Right lobe of liver (tissue), 6 donors: ENCODE measurements at places on chromosomes 6 and 20.

GRCh38 chr6:132354517-132355167 is 46.6 kb downstream of the MOXD1 start:
- DNase-seq, result no peak

GRCh38 chr6:20879121-20879520 is 344.9 kb downstream of the CDKAL1 start:
- DNase-seq, result no peak

DNA sequence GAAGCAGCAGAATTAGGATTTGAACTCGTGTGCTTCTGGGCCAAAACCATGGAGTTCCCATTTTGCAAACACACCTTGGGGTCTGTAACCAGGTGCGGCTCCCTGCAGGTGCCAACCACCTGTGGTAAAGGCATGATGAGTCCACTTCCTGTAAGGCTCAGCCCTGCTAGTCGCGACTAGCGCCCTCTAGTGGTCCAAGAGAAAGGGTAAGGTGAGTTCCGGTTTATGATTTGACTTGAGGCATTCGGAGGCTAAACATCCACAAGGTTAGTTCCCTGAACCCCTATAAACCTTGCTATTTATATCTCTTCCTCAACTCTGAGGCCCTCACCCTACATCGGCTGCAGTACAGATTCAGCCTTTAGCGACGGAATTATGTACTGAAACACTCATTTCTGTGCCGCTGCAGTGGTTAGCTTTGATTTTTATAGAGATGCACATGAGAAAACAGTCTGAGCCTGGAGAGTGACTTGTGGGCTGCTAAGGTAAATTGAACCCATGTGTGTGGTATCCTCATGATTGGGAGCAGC is 173.4 kb downstream of the PLCB1 start:
- DNase-seq, result peak; percentile 63

- no peak for DNase-seq
These were observed 271.6 kb upstream of the BMP2 start for GRCh38 chr20:6495907-6496306.

- no peak for DNase-seq
These were observed 56.7 kb downstream of the FAM135A start for GRCh38 chr6:70470016-70470415.

DNA sequence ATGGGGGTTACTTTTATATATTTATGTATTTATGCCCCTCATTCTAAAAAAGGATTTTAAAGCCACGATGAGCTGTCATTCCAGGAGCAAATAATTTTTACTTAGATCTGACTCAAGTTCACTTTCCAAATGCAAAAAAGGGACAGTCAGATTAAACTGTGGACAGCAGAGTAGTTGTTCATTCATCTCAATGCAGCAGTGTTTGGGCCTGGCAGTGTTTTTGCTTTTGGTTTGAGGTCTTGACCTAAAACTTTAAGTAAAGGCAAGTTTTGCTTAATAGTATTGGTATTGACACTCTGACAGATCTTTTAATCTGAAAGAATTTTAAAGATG is 13.9 kb downstream of the JARID2 start:
- no peak for DNase-seq

DNA sequence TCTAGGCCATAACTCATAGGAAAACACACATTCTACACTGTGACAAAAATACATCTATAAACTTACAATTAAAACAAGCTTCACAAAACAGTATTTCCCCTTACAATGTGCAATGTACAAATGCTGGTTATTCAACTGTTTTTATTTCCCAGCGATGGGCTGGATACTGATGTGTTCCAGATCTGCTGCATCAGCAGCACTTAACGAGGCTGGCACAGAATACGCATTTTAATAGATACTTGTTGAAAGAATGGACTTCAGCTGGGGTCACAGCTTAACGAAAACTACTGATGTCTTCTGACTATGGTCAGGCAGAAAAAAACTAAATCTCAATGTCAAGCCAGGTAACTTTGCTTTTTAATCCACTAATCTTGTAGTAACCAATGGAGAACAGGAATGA is 70.9 kb downstream of the B4GALT5 start:
- no peak for DNase-seq

DNA sequence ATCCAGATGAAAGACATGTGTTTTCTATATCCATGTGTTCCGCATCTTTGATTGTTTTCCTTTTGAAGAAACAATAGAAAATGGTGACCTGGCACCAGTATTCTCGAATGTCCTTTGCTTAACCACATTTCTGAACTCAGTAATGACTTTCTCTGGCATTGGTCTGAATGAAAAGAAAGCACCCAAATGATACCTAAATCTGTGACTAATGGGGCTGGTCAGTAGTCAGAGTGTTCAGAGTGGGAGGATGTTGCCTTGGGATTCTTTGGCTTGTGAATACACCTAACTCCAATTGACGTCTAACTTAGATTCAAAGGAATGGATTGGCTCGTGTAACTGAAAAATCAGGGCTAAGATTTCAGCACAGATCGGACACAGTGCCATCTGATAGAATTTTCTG is 27.1 kb downstream of the PARD6B start:
- no peak for DNase-seq

DNA sequence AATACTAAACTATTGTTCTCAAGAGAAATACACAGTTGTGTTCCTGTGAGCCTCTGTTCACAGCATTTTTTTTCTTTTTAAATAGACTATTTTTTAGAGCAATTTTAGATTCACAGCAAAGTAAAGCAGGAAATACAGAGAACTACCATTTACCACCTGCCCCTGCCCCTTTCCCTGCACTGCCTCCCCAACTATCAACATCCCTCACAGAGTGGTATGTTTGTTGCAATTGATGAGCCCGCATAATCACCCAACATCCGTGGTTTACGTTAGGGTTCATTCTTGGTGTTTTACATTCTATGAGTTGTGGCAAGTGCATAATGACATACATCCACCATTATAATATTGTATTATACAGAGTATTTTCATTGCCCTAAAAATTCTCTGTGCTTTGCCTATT is 71.6 kb upstream of the TNFAIP3 start:
- no peak for DNase-seq

GRCh38 chr20:1905693-1906092 is 10.5 kb downstream of the SIRPA start:
- no peak for DNase-seq

DNA sequence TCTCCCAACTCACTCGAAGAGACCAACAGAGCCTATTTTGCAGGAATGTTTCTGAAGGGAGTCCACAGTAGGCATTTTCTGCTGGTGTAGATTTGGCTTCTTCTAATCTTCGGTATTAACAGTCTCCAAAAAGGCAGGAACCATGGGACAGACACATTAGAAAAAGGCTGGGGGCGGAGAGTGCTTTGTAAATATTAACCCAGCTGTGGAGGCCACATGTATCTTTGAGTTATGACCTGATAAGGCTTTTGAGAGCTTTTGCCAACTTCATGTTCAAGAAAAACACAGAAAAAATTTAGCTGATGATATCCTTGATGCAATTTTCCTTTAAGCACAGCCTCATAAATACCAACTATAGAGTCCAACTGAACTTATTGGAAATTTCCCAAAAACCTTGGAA is 119.4 kb upstream of the TSHZ2 start:
- peak; percentile 52 for DNase-seq

GRCh38 chr6:51277474-51277873 is 458.8 kb downstream of the TFAP2B start:
- no peak for DNase-seq

DNA sequence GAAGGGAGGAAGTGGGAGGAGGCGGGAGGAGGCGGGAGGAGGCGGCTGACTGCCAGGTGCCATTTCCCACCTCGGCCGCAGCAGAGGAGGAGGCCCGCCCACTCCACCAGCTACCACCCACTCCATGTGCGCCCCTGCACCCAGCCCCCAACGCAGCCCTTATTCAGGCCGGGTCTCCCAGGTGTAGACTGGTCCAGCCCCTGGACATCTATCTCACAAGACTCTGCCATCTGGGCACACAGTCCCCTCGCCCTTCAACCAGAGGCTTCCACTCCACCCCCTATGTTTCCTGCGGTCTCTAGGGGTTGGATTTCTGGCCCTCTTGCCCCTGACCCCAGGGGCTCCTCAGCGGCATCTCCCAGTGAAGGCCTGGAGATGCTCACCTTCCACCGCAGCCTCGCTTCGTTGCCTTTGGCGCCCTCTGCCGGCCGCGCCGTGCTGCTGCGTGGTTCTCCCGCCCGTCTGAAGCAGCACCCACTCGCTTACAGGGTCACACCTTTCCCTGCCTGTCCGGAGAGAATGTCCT is 32.6 kb upstream of the FAM83D start:
- peak; percentile 73 for DNase-seq

DNA sequence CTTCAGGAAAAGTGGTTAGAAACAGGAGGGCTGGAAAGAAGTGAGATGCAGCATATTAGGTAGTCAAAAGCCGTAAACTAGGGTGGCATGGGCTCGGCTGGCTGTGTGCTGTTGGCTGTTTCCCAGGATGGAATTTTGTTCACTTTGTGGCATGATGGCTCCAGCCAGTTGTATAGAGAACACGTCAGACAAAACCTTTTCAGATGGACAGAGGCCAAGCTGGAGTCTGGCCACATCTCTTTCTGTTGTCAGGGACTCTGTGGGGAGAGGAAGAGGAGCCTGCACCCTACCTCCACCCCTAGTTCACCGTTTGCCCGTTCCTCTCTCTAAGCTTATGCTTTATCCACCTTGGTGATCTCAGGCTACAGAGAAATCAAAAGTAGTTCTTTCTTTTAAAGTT is 22.0 kb downstream of the C6orf89 start:
- DNase-seq, result peak; percentile 69

GRCh38 chr6:39657355-39658135 is 67.7 kb downstream of the KIF6 start:
- DNase-seq, result no peak

DNA sequence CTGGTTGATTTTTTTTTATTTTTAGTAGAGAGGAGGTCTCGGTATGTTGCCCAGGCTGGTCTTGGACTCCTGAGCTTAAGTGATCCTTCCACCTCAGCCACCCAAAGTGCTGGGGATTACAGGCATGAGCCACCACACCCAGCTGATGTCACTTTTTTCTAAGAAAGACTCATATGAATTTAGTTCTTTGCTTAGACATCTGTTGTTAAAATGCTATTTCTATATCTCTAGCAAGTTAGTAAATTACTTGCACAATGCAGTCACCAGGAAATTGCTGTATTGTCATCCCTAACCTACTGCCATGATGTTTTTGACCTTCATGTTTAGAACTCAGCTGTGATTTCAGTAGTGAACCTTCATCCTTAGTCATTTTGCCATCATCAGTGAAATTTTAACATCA is 5.7 kb downstream of the KDM1B start:
- DNase-seq, result no peak
